Kidney (tissue), 22 donors: ENCODE measurements at places on chromosomes 7 and 10.

DNA sequence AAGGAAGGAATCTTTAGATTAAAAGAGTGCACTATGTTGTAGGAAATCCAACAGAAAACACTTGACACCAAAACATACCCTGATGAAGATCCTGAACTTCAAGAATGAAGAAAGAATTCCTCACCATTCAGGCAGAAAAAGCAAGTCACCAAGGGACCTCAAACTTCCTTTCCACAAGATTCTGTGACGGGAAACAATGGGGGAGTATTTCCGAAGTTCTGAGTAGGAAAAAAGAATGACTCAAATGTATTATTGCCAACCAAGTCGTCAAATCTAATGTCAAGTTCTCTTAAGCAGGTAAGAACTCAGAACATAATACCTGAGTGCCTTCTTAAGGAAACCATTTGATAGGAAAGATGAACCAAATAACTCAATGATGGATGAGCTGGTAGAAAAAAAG, 44.7 kb upstream of the MTURN start:
- no peak for DNase-seq

- DNase-seq = peak; percentile 26
Measured at GRCh38 chr7:150954986-150955518, 23.1 kb downstream of the KCNH2 start.

DNA sequence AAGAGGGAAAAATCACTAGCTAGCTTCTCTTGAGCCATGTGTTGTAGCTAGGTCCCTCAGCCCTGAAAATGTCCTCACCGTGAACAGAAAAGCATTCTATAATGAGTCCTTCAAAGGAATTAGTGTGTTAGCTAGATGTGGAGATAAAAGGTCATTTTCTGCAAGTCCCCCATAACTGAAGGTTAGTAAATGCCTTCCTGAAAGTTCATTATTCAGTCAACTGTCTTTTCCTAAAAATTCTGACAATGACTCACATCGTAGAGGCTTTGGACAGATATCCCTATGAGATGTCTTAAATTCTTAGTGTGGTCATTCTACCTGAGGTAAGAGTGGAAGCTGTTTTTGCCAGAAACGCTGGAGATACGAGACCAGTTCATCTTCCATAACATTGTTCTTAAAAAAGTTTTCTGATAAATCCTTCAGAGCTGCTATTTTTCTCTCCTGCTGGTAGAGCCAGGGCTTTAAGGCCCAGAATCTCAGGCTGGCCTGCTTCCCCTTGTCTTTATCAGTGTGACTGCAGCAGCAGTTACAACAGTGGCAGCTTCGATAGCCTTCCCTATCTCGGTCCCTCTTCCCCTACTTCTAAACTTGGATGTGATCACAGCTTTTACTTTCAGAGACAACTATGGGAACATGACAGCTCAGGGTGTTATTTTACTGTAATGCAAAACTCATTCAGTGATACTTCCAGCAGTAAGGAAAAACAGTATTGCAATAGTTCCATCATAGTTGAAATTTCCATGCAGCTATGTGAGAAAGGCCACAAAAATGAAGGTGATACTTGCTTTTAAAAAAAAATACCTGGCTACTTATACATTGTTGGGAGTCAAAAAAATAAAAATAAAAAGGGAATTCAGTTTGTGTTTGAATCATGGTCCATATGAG, 37.3 kb upstream of the PRKAR2B start:
- DNase-seq = no peak

GRCh38 chr10:18514537-18514936, 136.8 kb downstream of the NSUN6 start:
- no peak for DNase-seq

GRCh38 chr7:43248961-43249822, 136.7 kb downstream of the HECW1 start:
- no peak for DNase-seq
